ENCODE measurements at places on chromosomes 11 and 22.

DNA sequence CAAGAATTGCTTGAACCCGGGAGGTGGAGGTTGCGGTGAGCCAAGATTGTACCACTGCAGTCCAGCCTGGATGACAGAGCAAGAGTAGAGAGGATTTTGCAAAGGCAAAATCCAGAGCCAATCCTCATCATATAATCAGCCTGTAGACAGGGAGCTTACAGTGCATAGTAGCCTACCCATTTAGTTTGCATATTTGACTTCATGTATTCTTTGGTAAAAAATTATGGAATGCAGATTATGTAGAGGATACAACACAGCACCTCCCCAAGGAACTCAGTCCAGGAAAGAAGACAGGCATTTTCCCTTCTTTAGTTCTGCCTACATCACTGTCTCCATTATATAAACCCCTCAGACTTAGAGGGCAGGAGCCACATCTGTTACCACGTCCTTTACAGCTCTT is 39.7 kb upstream of the YWHAH start:
- DNase-seq, result no peak

- peak; percentile 48 for DNase-seq
These were observed 123.6 kb downstream of the ABTB2 start for GRCh38 chr11:34234086-34234740.

- no peak for DNase-seq
These were observed 10.0 kb upstream of the TMEM191C start for GRCh38 chr22:21457023-21457787.

DNA sequence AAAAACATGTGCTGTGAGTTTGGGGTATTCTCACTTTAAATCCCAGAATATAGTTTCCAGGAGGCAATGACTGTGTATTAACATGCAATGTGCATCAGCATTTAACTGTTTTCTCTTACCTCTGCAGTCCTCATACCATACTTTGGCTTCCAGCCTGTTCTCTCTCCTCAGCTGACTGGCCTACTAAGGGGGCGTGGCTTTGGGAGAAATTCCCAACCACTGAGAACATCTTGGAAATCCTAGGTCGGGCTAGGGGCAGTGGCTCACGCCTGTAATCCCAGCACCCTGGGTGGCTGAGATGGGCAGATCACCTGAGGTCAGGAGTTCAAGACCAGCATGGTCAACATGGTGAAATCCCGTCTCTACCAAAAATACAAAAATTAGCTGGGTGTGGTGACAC is 13.5 kb upstream of the ZC3H12C start:
- DNase-seq, result no peak

GRCh38 chr11:40023724-40024123 is 1435.7 kb downstream of the LRRC4C start:
- DNase-seq, result no peak

GRCh38 chr11:122788781-122789535 is 49.3 kb upstream of the CRTAM start:
- no peak for DNase-seq

DNA sequence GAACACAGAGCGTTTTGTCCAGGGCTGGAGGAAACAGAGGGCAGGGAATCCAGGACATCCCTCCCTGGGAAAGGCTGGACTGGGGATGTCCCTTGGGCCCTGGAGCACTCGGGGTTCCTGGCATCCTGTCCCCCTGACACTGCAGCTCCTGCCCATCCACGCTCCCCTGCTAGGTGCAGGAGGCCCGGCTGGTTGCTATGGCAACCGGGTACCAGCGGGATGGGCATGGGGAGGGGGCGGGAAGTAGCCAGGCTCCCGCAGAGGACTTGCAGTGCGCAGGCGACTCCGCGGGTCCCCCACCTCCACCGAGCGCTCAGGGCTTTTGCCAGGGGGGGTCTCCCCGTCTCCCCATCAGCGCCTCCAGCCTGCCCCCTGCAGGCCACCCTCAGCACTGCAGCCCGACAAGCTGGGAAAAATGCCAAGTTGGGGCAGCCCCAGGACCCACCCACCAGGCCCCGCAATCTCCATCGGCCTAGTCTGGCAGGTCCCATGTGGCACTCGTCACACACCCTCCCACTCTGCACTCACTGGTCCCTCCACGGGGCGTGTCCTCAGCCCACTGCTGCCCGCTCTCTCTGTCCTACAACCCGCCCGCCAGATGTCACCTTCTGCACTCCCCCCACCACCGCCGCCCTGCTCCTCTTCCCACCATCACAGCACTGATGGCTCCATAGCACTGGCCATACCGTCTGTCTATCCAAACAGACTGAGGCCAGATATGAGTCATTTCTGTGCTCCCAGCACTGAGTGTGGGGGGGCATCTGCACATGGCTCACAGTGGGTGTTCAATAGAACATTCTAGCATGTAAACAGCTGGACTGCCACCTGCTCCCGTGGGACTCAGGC is 31.5 kb downstream of the KIAA0930 start:
- no peak for DNase-seq

DNA sequence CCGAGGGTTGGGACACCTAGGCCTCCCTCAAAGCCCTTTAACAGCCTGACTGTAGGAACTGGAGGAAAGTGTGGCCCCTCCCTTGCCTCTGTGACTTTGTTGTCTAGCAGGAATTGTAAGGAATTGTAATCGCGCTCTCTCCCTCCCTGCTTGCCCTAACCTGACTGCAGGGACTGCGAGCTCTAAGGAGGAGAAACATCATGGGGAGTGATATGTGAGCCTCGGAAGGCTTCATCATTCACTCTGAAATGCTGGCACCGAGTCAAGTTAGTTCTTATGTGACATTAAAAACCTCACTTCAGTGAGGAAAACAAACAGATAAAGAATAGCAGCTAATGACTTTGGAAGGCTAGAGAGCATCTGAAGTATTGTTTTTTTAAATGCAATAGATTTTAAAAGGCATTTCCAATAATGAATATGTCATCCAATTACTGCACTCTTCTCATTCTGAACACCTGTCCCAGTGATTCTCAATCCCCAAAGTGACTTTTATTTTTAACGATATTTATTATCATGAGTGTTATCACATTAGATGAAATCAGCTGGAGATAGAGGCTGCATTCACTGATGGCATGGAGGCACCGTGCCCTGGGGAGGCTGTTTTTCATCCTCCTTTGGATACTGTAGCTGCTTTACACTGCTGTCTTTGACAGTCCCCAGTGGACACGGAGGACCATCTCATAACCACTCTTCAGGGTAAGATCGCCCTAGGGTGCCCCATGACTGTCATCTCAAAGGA is 58.5 kb upstream of the NTM start:
- no peak for DNase-seq

GRCh38 chr22:20392983-20393704 is 807 bp upstream of the ZNF74 start:
- DNase-seq, result no peak

- DNase-seq, result no peak
These were observed 33.4 kb downstream of the ADM start for GRCh38 chr11:10338287-10338686.

DNA sequence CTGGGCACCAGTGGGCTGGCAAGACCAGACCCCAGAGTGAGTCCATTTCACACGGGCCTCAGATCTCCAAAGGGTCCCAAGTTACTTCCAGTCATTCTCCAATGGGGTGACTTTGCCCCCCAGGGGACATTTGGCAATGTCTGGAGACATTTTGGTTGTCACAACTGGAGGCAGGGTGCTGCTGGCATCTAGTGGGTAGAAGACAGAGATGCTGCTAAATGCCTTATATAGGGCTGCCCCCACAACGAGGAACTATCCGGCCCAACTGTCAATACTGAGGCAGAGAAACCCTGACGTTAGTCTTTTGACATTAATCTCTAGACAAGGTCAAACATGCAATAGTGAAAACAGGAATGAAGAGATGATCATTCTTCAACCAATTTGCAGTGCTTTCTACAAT is 6.4 kb downstream of the RTN4RL2 start:
- no peak for DNase-seq

GRCh38 chr11:33829430-33830141 is 55.3 kb upstream of the FBXO3 start:
- no peak for DNase-seq

GRCh38 chr11:88282747-88283515 is 54.6 kb downstream of the CTSC start:
- no peak for DNase-seq

DNA sequence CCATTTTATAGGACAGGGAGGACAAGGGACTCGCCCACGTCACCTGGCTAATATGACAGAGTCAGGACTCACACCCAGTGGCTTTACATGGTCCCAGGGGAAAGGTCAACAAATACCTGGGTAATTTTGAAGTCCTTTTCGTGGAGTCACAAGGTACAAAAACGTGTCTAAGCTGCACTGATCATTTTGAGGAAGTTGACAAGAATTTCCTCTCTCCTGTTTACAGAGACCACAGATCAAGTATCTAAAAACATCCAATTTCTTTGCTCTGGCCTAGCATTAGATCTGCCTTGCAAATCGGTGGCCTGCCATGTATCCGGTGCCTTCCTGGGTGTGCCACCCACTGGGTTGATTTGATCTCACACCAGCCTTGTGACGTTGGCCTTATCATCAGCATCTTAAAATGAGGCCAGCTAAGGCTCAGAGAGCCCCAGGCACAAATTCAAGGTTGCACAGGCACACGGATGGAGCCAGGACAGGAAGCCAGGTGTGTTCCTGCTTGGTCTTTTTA is 17.6 kb downstream of the GDPD5 start:
- peak; percentile 12 for DNase-seq

DNA sequence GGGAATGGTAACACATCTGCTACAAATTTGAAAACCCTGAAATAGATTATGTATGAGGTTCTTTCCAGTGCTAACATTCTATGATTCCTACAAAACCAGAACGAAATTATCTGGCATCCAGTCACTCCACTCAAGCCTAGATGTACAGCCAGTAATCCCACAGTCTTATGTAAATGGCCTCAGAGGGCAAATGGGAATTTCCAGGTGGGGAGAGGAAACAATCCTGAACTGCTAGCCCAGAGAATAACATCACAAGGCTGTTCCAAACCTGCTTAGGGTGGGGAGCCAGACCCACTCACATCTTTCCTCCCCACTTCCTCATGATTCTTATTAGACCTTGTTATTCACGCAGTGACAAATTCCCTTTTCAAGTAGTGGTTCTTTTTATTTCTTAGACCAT is 3.5 kb downstream of the FIBIN start:
- no peak for DNase-seq

- no peak for DNase-seq
These were observed 25.4 kb downstream of the NEU3 start for GRCh38 chr11:75014129-75014528.

DNA sequence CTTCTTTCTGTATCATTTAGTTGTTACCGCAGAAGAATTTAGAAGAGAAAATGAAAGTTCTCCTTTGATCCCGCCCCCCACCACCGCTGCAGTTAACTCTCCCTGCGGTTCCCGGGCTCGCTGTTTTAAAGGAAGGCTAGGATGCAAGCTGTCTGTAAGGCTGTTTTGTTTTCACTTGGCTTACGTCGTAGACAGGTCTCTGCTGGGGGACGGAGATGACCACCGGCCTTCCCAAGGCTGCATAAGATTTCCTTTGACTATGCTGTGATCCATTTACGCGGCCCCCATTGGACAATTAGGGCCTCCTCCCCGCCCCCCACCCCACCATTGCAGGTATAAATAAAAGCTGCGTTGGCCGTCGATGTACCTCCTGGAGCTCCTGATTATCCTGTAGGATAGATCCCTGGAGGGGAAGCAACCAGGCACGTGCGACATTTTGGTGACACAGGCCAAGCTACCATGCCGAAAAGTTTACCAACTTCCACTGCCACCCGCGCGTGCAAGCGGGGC is 1.4 kb upstream of the CPT1A start:
- no peak for DNase-seq

GRCh38 chr22:37639771-37640590 is 512 bp downstream of the SH3BP1 start:
- DNase-seq, result no peak

GRCh38 chr11:118666371-118666770 is 13.1 kb downstream of the TREH start:
- DNase-seq, result no peak

GRCh38 chr11:115193914-115194801 is 310.1 kb downstream of the CADM1 start:
- DNase-seq, result no peak

DNA sequence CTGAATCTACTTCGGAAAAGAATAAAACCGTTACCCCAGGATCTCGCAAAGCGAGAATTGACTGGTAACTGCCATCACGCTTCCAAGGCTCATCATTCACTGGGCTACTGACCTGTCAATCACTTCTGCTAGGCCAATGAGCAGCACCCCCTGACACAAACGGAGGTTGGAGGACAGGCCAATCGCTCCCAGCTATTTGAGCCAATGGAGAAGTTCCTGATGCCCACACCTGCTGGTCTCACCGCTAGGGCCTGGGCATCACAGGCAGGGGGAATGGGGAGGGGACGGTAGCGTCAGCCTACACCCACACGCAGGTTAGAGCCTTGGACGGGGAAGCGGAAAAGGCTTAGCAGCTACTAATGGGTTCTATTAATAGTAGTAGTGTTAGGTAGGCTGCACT is 56.7 kb upstream of the CHST1 start:
- no peak for DNase-seq

- no peak for DNase-seq
These were observed 21.4 kb upstream of the CRTAM start for GRCh38 chr11:122816761-122817520.

GRCh38 chr11:6303661-6304060 is 16.6 kb downstream of the CAVIN3 start:
- no peak for DNase-seq

DNA sequence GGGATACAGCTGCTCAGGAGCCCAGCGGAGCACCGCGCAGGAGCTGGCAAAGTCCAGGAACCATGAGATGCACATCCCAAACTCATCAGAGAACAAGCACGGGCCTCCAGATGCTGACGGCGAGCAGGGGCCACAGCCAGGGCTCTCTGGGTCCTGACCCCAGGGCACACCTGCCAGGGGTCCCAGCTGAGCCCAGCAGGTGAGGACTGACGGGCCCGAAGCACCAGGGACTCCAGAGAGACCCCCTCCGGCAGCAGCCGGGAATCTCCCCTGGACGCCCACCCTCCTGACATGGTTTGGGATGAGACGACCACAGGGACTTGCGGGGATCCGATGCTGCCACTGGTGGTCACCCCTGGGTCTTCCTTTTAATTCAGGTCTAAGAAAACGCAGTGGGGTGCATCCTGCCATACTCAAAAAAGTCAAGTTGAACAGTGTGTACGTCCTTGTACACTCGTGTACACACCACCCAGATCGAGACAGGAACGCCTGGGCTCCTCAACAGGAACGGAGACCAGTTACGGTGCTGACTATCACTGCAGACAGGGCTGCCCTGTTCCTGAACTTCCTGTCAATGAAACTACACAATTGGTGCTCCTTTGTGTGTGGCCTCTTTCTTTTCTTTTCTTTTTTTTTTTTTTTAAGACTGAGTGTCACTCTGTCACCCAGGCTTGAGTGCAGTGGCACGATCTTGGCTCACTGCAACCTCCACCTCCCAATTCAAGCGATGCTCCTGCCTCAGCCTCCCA is 21.9 kb downstream of the TTLL8 start:
- no peak for DNase-seq

GRCh38 chr11:15216678-15217077 is 102.0 kb downstream of the INSC start:
- DNase-seq, result no peak

DNA sequence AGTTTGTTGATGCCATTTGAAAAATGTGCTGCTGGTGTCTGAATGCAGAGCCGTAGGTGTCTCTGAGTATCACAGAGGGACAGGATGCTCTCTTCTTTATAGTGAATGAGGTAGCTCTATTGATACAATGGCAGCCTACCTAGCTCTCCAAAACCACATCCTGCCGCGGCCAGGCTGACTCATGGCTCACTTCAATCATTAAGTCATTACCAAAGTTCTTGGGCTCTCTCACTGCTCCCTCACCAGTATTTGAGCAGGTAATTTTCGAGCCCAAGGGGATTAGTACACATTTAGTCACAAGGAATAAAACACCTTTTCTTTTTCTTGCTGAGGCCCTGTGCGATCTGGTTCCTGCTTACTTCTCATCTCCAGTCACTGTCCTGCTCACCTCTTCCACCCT is 509.0 kb upstream of the LARGE1 start:
- DNase-seq, result no peak
